ENCODE measurements at places on chromosomes 3 and 15.

DNA sequence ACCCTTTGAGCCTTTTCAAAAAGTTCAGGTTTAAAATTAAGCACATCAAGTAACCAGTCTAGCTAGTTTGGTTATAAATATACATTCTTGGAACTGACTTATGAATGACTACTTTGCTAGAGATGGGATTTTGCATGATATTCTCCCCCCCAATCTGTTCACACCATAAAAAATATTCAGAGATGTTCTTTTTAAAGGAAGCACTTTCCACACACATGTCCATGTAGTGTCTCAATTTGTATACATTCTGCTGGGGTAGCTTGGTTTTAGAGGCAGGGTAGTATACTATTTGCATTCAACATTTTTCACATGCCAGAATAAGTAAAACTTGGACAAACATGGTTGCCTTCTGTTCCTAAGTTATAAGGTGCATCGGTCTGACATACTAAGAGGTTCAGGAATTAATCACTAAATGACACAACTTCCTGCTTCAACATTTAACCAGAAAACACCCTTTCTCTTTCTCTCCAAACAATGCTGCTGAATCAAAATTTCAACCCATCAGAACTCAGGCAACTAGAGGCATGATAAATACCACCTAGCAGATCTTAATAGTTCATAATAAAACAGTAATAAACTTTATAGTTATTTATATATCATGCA lies 57.0 kb downstream of the SUMF1 start:
- DNase-seq, result no peak

DNA sequence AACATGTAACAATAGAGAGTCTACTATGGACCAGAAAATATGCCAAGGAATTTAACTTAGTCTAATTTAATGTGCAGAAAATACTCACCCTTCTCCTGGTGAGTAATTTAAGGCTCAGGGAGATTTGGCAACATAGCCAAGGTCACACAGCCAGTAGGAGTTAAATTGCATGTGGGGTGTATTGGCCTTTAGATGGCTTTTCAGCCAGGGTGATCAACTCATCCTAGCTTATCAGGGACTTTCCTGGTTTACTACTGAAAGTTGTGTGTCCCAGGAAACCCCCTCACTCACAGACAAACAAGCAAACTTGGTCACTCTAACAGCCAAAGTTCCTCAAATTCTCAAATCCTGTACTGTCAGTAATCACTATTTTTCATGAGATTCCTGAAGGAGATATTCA lies 2.6 kb upstream of the SLC9A9 start:
- DNase-seq, result no peak

DNA sequence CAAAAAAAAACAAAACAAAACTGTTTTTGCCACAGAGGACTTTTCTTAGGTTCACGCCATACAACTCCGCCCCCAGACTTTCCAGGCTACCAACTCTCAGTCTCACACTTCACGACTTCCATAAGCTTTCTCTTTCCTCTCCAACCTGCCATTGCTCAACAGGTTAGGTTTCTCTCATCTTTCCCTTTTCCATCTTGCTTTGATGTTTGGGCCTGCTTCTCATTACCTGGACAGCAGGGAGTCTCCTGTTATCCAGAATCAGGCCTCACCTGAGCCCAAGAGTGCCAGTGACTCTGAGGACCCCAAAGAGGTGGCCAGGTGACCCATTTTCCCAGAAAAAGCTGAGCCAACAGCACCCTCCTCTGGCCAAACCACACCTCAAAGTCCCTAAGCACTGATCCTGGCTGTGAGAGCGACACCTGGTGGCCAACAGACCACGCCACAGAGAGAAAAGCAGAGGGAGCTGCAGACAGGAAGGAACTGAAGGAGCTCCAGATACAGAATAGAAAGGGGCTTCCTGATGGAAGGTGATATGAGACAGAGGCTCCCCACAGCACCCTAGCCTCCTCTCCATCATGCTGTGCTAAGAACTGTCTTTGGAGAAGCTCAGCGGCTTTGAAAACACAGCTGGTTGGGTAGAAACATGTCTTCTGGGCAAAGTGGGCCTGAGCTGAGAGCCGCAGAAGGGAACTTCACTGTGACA lies 4.0 kb downstream of the CCDC51 start:
- peak; percentile 60 for DNase-seq

GRCh38 chr15:27623149-27623548 lies 476.0 kb downstream of the OCA2 start:
- DNase-seq, result no peak

DNA sequence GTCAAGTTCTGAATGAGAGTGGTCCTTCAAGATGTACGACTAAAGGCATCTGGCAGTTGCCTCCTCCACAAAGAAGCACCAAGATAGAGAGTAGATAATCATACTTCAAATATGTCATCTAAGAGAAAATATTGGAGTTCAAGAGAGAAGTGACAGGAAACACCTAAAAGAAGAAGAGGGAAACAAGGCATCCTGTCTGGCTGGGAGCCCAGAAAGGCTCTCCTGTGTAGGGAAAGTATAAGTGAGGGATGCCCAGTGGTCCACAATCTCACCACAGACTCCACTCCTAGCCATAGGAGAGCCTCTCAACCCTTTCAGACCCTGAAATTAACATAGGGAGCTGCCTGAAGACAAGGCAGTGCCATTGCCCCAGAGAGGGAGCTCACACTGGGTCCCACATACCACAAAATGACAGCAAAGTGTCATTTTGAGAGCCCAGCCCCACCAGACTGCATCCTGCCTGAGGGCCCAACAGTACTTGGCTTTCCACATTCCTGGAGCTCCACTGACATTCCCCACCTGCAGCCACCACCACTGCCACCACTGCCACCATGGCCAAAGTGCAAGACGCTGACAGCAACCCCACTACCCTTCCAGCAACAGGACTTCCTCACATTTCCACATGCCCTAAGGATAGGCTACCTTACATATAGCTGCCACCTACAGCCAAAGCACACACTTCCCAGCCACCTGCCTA lies 210.6 kb downstream of the ATP8B4 start:
- DNase-seq, result no peak

DNA sequence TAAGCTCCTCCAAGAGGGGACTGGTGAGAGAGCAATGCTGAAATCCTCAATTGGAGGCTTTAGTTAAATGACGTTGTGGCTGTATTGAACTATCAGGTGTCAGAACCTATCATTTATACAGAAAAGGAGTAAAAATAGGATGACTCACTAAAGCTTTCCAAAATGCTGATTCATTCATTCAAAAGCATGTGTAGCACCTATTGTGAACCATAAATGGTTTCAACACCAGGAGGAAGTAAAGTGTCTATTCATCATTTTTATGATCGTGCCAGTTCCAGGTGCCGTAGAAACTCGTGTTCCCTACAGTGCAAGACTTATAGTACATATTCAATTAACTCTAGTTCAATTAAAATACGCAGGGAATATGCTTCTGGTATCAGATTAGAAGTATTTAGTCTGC lies 66.5 kb upstream of the ARRDC4 start:
- no peak for DNase-seq

- DNase-seq, result no peak
Observed at GRCh38 chr3:112321867-112322652, 10.9 kb upstream of the CD200 start.

DNA sequence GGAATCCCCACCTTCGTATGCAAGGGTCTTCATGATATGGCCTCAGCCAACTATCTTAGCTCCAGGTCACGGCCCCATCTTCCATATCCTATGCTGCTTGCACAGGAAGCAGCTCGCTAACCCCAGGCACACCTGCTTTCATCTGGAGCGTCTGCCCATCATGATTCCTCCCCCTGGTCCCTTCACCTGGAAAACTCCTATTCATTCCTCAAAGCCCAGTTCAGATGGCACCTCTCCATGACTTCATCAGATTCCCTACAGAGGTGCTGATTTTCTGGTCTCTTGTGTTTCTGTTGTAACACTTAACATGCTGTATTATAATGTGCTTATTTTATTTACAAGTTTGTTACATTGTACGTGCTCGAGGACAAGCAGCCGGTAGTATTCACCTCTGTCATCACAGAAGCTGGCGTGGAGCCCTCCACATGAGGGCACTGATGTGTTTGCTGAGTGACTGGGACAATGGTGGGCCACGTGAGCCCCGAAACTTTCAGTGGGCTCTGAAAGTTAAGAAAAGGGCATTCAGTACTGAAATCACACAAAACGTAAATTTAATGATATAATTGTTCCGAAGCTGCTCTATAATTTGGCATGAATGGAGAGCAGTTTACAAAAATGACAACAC lies 16.2 kb downstream of the MUC20 start:
- DNase-seq, result no peak

DNA sequence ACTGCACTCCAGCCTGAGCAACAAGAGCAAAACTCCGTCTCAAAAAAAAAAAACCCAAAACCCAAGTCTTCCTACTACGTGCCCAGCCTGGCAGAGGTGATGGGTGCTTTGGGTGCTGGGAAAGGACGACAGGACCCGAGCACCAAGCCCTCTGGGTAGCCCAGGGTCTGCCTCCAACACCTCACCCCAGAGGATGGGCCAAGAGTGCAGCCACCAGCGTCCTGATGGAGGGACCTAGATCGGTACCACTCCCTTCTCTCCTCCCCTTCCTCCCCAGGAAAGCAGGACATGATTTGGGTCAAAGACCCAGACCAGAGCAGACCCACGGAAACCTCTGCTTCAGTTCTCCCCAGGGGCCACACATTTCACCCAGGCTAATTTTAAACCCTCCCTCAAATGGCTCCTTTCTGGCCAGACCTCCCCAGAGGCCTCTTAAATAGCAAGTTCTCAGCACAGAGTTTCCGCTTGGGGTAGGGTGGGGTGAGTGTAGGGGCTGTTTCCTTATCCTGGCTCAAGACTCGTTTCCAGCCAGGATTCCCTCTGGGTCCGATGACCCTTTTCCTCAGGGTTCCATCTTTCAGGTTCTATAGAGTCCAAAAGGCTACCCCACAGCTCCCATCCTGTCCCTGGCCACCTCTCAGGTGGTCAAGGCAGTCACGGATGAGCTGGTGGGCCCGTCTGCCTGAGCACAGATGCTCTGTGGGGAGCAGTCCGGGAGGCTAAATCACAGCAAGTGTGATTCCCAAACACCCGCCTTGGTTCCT lies 20.5 kb downstream of the RBPMS2 start:
- DNase-seq, result no peak

DNA sequence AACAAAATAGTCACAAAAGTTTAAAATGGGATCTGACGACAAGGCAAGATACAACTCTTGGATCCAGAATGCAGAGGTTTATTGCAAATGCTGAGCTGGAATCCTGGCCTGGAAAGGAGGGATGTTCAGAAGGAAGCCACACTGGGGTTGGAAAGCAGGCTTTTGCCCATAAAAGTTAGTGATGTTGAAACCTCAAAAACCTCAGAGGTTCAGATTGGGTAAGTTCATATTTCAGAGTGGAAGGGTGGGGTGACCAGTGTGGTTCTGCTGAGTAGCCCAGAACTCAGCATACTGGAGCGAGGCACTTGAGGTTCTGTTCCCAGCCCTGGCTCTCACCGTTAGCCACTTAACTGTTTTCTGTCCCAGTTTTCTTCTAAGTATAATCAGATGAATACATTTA lies 114.0 kb upstream of the OSTN start:
- no peak for DNase-seq

GRCh38 chr15:70033109-70033508 lies 64.6 kb downstream of the TLE3 start:
- DNase-seq, result no peak

DNA sequence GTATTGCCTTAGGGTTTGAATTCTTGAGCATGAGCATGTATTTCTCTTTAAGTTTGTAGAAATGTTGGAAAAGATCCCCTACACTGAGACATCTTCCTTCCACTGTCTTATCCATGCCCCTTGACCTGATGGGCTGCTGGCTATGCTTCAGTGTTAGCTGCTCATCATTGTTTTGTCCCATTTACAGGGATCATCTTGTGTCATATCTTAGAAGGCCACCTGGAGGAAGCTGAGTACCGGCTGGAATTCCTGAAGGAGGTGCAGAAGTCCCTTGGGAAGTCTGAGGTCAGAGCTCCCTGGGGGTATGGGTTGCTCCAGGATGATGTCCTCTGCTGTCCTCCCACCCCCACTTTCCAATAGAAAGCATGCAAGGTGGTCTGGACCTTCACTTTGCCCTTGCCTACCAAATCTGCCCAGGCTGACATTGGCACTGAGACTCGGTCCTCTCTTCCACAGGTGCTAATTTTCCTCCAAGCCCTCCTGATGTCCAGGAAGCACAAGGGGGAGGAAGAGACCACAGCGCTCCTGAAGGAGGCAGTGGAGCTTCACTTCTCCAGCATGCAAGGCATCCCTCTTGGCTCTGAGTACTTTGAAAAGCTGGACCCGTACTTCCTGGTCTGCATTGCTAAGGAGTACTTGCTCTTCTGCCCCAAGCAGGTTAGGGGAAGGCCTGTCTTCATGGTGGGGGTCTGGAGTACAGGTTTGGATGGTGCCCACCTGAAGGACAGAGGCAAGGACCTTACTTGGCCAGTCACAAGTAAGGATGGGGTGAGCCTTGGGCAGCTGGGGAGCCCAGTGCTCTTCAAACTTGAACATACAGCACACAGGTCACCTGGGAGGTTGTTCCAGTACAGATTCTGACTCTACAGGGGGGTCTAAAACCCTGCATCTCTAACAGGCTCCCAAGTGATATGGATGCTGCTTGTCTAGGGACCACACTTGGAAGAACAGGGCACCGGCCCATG lies 17.7 kb downstream of the TTC21A start:
- no peak for DNase-seq

- no peak for DNase-seq
Observed at GRCh38 chr15:99550077-99550476, 15.7 kb upstream of the MEF2A start.

DNA sequence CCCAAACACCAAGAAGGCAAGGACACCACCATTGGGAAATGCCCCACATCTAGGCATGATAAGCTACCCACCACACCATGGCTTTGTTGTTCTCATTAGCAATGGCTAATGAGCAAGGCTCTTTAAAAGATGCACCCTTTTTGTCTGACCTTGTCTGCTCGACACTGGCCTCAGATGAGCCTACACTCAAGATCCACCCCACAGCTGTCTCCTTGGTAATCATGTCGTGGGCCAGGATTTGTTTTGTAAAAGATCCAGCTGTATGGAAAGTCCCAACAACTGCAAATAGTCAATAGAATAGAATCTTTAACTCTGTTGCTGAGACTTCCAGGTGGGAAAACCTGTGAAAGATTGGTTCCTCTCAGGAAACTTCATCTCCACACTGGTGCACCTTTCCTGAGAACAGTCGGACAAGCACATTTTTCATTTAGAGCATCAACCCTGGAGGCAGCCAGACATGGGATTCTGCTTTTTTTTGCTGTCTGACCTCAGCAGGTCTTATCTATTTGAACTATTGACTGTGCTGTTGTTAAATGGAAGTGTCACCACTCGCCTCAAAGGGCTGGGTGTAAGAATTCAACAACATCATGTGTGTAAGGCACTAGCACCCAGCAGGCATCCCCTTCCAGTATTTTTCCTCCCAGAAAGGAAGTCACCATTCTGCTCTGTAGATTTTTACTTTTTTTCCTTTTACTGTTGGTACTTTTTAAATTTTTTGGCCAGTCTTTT lies 35.5 kb downstream of the DUT start:
- no peak for DNase-seq

GRCh38 chr15:45180201-45180600 lies 7.6 kb downstream of the SHF start:
- DNase-seq, result no peak
